ENCODE measurements at places on chromosomes 2 and 18. TPM values are rescaled to one million over a fixed set of nuclear protein-coding genes. Genes with fewer than 3 reads are reported as not detected.

TMEM169 gene
- total RNA-seq = not detected

ZAP70 gene
- 0.53 TPM for total RNA-seq

SAG gene
- not detected for total RNA-seq

CYBRD1 gene
- total RNA-seq = 9.6 TPM

TMEM247 gene
- total RNA-seq = not detected

NPPC gene
- total RNA-seq = not detected

GALR1 gene
- total RNA-seq = not detected

SLC40A1 gene
- 3.1 TPM for total RNA-seq

GPR45 gene
- not detected for total RNA-seq

HOXD10 gene
- total RNA-seq = 7.5 TPM

NCKAP5 gene
- total RNA-seq = 0.49 TPM

TDRD15 gene
- total RNA-seq = not detected

LCT gene
- not detected for total RNA-seq

SRD5A2 gene
- not detected for total RNA-seq

FAM237A gene
- total RNA-seq = not detected

RBM43 gene
- 3.6 TPM for total RNA-seq

HJURP gene
- 22.9 TPM for total RNA-seq

PTH2R gene
- not detected for total RNA-seq

MEIS1 gene
- 0.79 TPM for total RNA-seq

KCTD1 gene
- total RNA-seq = 10.8 TPM

IL1RL1 gene
- total RNA-seq = 21.9 TPM

All from mammary microvascular endothelial cell (primary cell).